ENCODE measurements at places on chromosomes 3 and 15.

GRCh38 chr3:23594894-23595670 is 210.7 kb upstream of the UBE2E1 start:
- DNase-seq = no peak

- peak; percentile 99 for DNase-seq
These were observed 40.4 kb downstream of the DNAJB8 start for GRCh38 chr3:128426128-128426921.

GRCh38 chr3:69092030-69092516 is 7.3 kb downstream of the ARL6IP5 start:
- no peak for DNase-seq

- no peak for DNase-seq
These were observed 6.2 kb upstream of the EPHA3 start for GRCh38 chr3:89101251-89101650.

- peak; percentile 84 for DNase-seq
These were observed 488.7 kb upstream of the PROK2 start for GRCh38 chr3:72273615-72274014.
